ENCODE measurements at places on chromosomes 4 and X.

GRCh38 chrX:122982521-122982920 lies 201.6 kb upstream of the GRIA3 start:
- DNase-seq = no peak

- DNase-seq = no peak
Measured at GRCh38 chrX:1385253-1386223, 6.4 kb downstream of the SLC25A6 start.

GRCh38 chrX:48496660-48497059 lies 12.1 kb upstream of the PORCN start:
- no peak for DNase-seq

DNA sequence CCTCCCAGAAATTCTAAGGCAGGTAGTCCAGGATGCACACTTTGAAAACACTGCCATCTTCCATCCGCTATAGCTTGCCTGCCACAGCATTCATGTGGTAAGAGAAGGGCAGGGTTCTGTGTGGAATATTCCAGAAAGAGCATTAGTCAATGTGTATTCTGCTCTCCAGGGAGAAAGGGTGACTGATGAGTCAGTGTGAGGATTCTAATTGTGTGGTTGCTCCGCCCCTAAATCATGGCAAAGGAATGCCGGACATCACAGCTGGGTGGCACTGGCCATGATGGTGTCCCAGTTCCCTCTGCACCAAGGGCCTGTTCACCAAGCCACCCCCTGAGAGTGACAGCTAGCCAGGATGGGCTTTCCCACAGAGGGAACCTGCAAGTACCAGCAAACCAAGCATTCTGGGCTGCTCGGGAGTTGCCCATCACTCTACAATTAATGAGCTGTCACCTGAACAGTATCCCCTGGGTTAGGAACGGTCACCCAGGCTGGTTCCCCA lies 9.5 kb downstream of the IDS start:
- DNase-seq = no peak

DNA sequence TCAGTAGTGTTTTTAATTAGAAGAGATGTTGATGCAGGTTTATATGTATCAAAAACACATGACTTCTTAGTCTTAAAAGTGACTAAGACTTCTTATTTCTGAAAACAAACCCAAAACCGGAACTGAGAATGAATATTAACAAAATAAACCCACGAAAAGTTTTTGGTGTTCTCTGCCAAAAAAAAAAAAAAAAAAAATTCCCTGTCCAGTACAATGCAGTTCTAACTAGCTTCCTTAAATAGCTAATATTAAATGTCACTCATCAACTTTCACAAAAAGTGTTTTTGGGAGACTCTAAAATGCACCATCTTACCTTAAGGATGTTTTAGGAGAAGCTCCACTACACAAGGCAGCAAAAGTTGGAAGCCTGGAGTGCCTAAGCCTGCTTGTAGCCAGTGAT lies 2.0 kb downstream of the ANKRD37 start:
- DNase-seq = no peak

GRCh38 chr4:30436394-30436793 lies 283.8 kb upstream of the PCDH7 start:
- no peak for DNase-seq

GRCh38 chrX:131907488-131908314 lies 115.4 kb upstream of the STK26 start:
- DNase-seq = no peak

- DNase-seq = peak; percentile 17
Measured at GRCh38 chrX:18983666-18984380, at the start of gene PHKA2. PHKA2 (minus strand) TSS chrX:18984114; CDS start chrX:18983932, 182 bp downstream.

GRCh38 chrX:42237956-42238355 lies 314.6 kb upstream of the CASK start:
- no peak for DNase-seq
